ENCODE measurements at places on chromosomes 1 and 21. TPM values are rescaled to one million over a fixed set of nuclear protein-coding genes. Genes with fewer than 3 reads are reported as not detected.

DNA sequence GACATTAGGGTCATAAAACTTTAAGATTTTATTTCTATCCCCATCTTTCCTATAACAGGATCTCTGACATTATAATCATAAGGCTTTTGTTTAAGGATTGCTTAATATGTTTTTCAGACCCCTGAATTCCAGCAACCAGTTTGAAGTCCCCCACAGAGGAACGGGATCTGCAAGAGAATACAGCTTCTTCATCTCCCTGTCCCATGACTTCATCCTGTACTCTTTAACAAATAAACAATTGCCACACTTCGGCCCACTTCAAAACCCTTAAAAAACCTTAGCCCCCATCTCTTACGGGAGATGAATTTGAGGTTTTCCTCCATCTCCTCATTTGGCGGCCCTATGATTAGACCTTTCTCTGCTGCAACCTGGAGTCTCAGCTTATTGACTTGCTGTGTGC lies 35.8 kb downstream of the TESK2 start:
- ATAC-seq, result no peak

GRCh38 chr1:228361314-228362140 lies 45.1 kb downstream of the TRIM11 start:
- no peak for ATAC-seq

DNA sequence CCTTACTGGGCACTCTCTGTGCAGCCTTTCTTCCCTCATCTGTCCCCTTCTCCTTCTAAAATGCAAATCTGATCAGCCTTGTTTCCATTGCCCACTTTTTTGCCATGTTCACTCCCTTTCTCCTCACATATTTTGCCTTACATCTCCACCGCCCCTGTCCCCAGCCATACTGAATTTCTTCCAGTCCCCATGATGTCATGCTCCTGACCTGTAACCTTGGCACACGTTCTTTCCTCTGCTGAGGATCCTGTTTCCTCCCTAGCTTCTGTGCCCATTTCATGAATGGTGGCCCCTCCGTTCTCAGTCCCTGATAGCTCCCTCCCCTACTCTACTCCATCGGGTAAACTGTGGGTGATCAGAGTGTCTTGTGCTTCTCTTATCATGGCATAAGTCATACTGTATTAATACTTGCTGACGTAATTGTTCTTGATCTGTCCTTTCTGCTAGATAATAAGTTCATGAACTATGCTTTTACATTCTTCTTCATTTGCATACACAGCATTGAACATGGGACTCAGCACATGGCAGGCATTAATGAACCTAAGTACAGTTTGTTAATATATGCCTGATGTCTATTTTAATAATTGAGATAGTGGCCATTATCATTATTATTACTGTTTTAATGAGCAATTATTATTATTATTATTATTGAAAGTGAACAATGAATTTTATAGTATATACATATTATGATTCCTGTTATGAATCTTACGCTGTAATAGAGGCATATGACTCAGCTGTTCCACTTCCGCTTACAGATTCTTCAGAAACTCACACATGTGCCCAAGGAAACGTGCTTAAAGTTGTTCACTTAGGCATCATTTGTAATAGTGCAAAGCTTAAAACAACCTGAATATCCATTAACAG lies 28.5 kb downstream of the MAP3K21 start:
- ATAC-seq, result no peak

AMY2A gene
- total RNA-seq, result not detected

CD1E gene
- not detected for total RNA-seq
